ENCODE measurements at places on chromosomes 11 and 22.
A peak's percentile ranks its signal among the peaks of the same experiment; 100 is the strongest.

DNA sequence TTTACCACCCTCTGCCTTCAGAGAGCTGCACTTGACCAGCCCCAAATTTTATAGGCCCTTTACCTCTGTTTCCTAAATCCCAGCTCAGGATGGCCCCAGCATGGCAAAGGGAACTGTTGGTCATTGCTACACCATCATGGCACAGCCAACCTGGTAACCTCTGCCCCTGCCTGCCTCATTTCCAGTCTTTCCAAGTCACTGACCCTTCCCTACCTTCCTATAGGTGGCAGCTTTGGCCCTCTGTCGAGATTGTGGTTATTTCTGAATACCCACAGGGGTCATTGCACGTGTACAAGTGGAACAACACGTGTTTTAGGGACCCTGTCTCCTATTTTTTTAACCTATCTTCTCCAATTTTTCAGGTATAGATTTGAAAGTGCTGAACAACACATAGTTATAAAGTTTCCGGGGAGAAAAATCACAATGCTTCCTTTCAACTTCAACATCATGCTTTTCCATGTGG lies 2.8 kb downstream of the GALNT18 start:
- DNase-seq, result no peak

GRCh38 chr22:23548501-23549197 lies 31.4 kb downstream of the IGLL1 start:
- DNase-seq, result no peak

GRCh38 chr11:37322333-37323194 lies 724.5 kb upstream of the RAG2 start:
- no peak for DNase-seq

GRCh38 chr22:20456064-20456721 lies 18.6 kb upstream of the SCARF2 start:
- peak; percentile 82 for DNase-seq

DNA sequence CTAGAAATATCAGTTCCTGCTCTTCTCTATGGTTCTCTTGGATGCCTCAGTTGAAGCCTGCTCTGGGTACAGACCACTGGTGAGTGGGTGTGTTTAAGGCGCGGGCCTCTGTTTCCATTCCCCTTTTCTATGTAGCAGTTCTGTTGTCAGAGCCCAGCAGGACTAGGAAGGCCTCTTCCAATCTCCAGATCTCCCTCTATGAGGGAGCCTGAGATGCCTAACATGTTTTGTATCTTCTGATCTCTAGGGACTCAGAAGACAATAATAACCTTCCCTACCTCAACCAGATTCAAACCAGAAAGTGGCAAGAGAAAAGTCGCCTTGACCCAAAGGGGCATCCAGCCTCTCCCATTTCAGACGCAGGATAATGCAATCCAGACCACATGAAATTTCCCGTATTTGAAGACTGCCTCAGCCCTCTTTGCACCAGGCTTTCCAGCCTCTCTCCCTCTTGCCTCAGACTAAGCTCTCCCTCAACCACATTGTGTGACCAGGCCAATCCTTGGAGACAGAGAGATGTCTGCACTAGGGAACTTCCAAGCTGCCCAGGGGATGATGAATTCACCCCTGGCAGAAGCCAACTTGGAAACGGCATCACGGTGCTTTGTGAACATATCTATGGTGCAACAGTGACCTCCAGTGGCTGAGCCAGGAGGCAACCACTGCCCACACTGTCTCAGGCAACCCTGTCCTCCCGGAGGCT lies 150.1 kb upstream of the UBASH3B start:
- peak; percentile 59 for DNase-seq

DNA sequence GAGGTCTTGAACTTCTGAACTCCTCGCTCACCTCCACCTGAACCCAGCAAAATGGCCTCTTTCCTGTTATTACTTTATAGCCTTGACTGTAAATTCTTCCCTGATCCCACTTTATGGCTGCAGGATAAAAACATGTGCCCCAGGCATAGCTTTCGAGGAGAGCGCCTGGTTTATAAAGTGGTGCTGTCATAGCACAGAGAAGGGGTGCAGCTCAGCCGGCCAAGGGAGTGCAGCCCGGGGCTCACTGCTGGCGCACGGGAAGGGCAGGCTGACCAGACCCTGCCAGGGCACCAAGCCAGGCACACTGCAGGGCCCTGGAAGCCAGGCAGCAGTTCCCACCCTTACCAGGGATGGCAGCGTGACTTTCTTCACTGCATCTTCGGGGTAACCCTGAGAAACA lies 50.9 kb downstream of the ISX start:
- no peak for DNase-seq

DNA sequence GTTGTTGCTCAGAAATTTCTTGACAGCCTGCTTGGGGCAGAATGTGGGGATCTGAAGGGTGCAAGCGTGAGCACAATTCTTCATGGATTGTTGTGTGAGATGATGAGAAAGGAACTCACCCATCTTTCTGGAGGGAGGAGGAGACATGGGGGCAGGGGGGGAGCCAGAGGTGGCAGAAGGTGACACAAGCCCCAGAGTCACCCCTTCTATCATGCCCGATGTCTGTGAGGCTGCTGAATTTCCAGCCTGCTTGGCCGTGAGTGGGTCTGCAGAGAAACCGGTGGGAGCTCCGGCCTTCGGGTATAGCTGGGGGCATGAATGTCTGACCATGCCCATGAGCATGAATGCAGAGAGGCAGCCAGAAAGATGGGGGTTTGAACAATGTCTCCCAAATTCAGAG lies 870.7 kb downstream of the TBC1D22A start:
- no peak for DNase-seq

- no peak for DNase-seq
Observed at GRCh38 chr11:61589961-61590360, 9.1 kb upstream of the SYT7 start.

GRCh38 chr11:34840736-34841386 lies 75.3 kb downstream of the APIP start:
- peak; percentile 61 for DNase-seq

- no peak for DNase-seq
Observed at GRCh38 chr11:85626496-85626895, 648 bp downstream of the DLG2 start.

GRCh38 chr11:2815762-2816496 lies 69.6 kb downstream of the CDKN1C start:
- no peak for DNase-seq

- no peak for DNase-seq
Observed at GRCh38 chr11:80280737-80281136, 839.9 kb upstream of the TENM4 start.

GRCh38 chr11:1337647-1338007 lies 28.2 kb upstream of the TOLLIP start:
- no peak for DNase-seq

GRCh38 chr22:19902245-19902715 lies 39.3 kb upstream of the COMT start:
- DNase-seq, result no peak

DNA sequence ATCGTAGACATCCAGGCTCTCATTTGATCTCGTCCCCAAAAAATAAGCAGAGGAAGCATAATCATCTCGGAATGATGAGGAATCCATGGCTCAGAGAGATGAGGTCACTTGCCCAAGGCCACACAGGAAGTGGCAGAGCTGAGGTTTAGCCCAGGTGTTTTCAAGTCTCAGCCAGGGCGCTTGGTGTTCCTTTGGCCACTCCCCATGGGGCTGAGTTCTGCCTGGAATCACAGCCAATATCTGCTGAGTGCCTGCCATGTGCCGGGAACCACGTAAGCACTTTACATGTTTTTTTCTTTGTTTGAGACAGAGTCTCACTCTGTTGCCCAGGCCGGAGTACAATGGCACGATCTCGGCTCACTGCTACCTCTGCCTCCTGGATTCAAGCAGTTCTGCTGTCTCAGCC lies 29.5 kb upstream of the MYH9 start:
- no peak for DNase-seq

DNA sequence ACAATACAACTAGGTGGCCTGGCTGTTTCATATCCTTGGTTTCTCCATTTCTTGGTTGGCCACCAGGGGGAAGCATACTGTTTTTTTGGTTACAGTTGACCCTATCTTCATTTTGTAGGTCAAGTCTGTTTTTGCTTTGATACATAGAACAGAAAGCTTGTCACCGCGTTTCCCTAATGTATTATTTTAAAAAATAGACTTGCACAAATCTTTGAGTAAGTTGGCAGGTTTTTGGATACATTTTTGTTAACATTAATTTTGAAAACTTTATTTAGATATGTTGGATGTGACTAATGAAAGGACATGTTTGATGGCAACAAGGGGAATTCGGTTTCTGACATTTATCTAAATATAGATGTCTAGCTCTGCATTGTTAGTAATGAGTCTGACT lies 3.0 kb downstream of the NCR3LG1 start:
- DNase-seq, result peak; percentile 64

DNA sequence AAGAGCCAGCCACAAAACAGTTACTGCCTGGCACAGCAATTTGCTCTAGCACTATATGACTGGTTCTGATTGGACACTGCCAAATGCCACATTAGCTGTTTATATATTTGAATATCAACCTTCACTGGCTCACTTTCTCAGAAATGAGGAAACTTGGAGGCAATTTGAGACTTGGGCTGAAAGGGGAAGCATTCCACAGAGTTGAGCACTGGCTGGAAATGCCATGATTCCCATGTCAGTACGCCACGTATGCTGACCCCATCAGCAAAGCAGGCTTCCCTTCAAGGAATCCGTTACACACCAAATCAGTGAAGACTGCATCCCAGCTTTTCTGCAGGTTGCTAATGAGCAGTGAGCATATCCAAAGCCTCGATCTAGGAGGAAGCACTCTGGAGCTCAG lies 34.7 kb downstream of the GALNT18 start:
- DNase-seq, result no peak

GRCh38 chr11:45097721-45098493 lies 48.5 kb upstream of the PRDM11 start:
- peak; percentile 78 for DNase-seq

DNA sequence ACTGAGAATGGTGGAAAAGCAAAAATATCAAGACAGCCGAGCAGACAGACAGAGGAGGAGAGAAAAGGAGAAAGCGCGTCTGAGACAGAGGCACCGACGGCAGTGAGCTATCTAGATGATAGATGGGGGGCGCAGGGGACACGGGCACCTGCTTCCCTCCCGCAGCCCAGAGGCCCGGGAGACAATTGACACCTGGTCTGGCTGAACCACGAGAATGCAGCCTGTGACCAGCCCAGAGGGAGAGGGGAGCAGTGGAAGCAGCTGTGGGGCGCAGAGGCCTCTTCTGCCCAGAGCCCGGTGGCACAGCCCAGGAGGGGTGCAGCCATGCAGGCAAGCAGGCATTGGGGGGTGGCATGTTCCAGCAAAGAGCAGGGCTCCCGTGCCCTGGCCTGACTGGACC lies 48.2 kb downstream of the ELFN2 start:
- DNase-seq, result no peak

DNA sequence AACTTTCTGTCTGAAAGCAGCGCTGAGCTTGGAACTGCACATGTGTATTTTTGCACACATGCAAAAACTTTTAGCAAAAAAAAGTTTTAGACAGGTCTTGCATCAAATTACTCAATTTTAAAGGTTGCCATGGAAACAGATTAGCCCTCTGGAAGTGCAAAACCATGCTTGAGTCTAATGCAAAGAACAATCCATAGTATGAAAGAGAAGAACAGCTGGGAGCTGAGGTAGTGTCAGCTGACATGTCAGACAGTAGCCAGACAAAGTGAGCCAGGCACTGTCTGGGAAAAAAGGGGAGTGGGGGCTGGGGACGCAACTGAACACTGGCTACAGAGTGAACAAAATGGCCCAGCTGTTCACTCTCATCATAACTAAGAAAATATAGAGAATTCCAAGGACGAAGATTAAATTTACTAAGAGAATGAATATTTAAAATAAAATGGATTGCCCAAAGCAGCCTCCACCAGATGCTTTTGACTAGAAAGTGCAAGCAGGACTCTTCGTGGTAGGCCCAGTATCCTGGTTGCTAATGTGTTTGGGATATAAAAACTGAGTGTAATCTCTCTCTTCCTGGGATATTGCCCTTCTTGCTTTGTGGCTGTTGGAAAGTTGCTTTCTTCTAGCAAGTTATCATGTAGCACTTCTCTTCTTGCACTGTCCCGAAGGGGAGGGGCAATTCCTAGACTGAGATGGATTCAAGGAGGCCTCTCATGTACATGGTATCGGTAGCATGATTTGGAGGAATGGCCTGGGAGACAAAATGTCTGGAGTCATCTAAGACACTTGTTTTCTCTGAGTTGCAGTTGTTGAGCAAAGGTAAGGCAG lies 434.1 kb upstream of the FAT3 start:
- no peak for DNase-seq

DNA sequence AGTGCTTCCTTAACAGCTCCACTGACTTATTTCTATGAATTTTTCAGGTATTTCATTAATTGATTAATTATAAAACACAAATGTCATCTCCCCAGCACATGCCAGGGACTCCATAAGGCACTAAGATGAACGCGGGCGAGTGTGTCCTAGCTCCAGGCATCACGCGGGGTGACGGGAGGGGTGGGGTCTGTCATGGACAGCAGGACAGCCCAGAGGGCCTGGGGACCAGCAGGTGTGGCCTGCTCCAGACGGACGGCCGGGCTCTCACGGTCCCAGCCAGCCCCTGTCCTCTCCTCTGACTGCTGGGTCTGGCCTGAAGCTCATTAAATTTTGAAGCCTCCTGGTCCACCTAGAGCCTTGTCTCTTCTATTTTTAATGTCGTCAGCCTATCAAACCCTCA lies 531.1 kb downstream of the BRD1 start:
- DNase-seq, result no peak

DNA sequence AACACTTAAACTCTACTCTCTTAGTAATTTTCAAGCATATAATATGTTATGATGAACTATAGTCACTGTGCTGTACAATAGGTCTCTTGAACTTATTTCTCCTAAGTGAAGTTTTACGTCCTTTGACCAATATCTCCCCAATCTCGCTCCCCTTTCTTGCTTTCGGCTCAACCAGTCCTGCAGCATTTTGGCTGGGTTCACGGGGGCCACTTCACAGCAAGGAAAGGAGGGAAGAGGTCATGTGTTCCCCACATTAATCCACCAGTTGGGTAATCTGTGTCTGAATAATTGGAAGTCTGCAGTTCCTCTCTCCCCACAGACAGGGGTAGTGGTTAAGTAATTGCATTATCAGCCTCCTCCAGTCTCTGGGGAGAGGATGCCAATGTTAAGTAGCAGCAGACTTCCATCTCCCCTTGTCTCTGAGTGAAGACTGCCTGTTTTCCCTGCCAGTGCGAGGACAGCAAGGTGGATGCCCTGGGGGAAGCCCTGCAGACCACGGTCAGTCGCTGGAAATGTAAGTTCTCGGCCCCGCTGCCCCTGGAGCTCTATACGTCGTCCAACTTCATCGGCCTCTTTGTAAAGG lies 59.2 kb upstream of the CRTAM start:
- no peak for DNase-seq

DNA sequence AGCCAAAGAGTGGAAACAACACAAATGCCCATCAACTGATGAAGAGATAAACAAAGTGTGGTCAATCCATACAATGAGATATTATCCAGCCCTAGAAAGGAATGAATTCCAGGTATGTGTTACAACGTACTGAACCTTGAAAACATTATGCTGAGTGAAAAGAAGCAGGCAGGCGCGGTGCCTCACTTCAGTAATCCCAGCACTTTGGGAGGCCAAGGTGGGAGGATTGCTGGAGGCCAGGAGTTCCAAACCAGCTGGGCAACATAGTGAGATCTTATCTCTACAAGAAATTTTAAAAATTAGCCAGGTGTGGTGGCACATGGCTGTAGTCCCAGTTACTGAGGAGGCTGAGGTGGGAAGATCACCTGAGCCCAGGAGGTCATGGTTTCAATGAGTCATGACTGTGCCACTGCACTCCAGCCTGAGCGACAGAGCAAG lies 24.6 kb upstream of the TESMIN start:
- DNase-seq, result no peak

GRCh38 chr11:94768602-94769541 lies 716 bp downstream of the AMOTL1 start:
- DNase-seq, result no peak
